ENCODE measurements at places on chromosomes 3 and 15.
A peak's percentile ranks its signal among the peaks of the same experiment; 100 is the strongest.

DNA sequence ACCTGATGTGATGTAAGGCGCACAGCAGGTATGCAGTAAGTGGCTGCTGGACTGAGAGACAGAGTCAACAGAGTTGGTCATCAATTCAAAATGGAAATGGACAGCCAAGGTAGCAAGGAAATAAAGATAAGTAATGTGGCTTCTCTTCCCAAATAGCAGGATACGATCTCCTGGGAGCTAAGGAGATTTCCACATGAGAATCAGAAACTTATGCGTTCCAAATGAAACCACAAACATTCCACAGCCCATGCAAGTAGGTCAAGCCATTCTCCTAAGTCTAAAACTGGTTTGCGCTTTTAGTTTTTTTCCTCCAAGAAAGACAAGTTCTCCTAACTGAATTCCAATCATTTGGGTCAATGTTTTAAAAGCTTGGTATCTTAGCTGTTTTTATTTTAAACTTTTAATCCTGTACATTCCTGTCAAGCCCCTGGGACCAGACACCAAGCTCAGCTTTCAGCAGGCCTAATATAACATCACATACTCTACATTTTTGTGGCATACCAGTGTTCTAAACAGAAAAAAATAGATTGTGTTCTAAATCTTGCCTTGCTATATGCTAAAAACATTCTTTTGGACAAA is 73.7 kb upstream of the TSPAN3 start:
- peak; percentile 100 for DNase-seq

DNA sequence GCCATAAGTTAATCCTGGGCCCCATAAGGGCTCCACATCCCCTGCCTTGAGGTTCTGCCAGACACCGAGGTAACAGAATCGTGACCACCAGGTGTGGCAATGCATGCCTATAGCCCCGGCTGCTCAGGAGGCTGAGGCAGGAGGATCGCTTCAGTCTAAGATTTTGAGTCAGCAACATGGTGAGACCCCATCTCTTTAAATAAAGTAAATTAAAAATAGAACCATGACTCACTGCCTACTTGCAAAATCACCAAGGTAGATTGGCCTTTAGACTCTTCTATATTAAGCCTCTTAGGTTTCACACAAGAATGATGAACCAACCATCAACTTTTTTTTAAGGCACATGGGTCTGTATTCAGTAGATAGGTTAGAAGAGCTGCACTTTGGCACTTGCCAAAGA is 9.7 kb downstream of the WDR5B start:
- DNase-seq = no peak

GRCh38 chr3:3766140-3766539 is 33.1 kb upstream of the LRRN1 start:
- DNase-seq = no peak

- DNase-seq = no peak
These were observed 37.6 kb downstream of the GMPS start for GRCh38 chr3:155908086-155908485.

- peak; percentile 81 for DNase-seq
These were observed 18.1 kb upstream of the VGLL4 start for GRCh38 chr3:11661827-11662226.

GRCh38 chr15:94644433-94644832 is 413.1 kb downstream of the MCTP2 start:
- no peak for DNase-seq

DNA sequence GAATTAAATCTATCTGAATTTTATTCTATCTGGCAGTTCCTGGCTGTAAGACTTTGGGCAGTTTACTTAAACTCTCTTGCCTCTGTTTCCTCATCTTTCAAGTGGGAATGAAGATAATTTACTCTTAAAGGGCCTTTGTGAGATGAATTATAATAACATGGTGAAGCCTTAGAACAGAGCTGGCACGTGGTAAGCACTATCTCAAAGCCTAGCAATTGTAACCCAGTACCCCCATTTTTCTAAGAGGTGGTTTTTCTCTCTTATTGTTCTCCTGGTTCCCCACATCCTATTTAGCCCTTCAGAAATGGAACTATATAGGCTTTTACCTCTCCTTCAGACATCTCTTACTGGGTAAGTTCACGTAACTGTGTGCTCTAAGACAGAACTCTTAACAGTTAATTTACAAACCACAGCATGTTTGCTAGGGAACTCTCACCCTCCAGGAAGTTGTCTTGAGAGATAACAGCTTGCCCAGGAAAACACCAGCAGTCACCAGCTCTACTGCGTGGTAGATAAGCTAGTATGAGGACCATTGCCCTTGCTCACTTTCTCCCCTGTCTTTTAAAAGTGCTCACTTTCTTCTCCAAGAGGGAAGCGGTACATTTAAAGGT is 12.3 kb upstream of the CRBN start:
- no peak for DNase-seq

- no peak for DNase-seq
These were observed 47.6 kb downstream of the IL16 start for GRCh38 chr15:81244306-81244705.

DNA sequence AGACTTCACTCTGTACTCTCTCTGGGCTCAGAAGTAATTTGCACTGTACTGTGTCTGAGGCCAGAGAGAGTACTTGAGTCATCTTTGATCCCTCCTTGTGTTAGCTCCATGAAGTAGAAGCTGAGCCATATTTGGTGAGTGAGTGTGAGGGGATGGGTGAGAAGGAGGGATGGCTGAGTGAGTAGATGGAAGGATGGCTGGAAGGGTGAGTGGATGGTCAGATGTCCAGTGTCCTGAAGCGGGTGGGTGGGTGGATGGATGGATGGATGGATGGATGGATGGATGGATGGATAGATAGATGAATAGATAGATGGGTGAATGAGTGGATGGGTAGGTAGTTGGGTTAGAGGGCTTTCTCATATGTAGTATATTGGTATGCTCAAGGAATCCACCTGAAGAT is 39.3 kb downstream of the FGD5 start:
- DNase-seq = no peak

DNA sequence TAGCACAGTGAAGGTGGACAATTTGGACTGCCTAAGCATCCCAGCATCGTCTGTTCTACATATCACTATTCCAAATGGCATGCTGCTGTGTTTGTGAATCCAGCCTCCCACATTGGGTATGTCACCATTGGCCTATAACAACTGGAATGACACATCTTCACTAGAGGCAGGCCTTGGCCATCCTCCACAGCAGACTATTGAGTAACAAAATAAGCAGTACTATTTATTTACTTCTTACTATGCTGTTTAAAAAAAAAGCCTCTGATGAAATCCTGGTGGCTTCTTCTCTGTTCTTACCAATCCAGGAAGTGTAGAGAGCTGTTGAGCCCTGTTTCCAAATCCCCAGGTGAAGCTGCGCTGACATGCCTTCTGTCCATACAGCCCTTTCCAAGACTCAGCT is 30.6 kb upstream of the CERS3 start:
- DNase-seq = peak; percentile 8

DNA sequence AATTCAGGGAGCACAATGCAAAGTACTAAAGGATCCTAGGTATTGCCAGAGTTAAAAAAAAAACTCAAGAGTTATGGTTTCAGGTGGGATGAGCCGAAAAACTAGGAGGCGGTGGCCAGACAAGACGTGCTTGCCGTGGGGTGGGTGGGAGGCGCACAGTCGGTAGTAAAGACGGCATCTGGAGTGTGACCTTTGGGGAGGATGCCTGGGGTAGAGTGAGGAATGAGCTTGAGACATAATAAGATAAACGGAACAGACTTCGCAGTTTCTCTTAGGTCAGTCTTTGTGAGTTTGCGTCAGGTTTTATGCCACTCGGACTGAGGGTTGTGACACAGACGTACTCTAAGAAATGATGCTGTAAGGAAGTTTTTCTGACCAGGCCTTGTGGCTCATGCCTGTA is 139.6 kb downstream of the LRRK1 start:
- no peak for DNase-seq

DNA sequence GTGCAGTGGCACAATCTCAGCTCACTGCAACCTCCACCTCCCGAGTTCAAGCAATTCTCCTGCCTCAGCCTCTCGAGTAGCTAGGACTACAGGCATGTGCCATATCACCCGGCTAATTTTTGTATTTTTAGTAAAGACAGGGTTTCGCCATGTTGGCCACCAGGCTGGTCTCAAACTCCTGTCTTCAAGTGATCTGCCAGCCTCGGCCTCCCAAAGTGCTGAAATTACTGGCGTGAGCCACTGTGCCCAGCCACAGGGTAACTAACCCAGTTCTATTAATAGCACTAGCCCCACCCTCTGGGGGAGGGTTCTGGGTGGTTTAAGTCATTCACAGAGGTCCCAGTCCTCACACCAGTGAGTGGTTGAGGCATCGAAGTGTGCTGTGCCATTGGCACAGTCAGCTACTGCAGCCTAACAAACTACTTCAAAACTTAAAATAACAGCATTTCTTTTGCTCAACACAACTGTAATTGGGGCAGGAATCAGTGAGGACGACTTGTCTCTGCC is 44.0 kb downstream of the RHCG start:
- DNase-seq = no peak

DNA sequence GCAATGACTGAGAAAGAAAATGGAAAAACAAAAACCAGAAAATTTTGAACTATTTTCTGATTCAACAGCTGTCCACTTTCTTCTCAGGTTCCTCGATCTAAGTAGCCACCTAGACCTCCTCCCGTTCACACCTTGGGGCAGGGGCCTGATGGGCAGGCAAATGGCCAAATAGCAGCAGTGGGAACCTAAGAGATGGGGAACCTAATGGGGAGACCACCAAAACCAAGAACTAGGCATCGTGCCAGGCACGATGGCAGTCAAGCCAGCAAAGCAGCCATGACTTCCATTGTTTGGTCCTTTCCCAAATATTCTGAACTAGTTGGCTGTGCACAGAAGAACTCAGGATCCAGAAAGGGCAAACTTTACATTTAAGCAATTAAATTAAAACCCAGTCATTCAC is 57.1 kb downstream of the CAPN7 start:
- no peak for DNase-seq

GRCh38 chr3:143971359-143972154 is at the start of gene DIPK2A:
TSS of gene DIPK2A (plus strand) at chr3:143971823. CDS start at chr3:143972333, 510 bp downstream.
- DNase-seq = peak; percentile 97

GRCh38 chr3:197350446-197350845 is 52.0 kb upstream of the DLG1 start:
- DNase-seq = no peak

DNA sequence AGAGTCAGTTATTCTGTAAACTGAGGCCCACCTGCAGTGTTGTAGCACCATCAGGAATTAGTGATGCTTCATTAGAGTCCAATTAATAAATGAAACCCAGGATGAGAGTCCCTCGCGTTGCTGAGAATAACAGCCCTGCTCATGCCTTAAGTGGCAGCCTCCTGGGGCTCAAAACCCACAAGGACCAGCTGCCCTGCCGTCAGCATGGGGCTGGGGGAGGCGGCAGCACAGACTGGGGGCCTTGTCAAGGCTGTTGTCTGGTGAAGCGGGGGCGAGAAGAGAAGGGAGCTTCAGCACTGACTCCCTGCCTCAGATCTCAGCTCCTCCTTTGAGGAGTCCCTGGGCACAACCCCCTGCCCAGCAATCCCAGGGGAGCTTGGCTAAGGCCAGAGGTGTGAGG is 21.0 kb downstream of the CCDC33 start:
- DNase-seq = no peak

GRCh38 chr3:128794770-128795649 is 69.0 kb downstream of the RAB7A start:
- DNase-seq = peak; percentile 58
